ENCODE measurements at places on chromosomes 16 and 17.

DNA sequence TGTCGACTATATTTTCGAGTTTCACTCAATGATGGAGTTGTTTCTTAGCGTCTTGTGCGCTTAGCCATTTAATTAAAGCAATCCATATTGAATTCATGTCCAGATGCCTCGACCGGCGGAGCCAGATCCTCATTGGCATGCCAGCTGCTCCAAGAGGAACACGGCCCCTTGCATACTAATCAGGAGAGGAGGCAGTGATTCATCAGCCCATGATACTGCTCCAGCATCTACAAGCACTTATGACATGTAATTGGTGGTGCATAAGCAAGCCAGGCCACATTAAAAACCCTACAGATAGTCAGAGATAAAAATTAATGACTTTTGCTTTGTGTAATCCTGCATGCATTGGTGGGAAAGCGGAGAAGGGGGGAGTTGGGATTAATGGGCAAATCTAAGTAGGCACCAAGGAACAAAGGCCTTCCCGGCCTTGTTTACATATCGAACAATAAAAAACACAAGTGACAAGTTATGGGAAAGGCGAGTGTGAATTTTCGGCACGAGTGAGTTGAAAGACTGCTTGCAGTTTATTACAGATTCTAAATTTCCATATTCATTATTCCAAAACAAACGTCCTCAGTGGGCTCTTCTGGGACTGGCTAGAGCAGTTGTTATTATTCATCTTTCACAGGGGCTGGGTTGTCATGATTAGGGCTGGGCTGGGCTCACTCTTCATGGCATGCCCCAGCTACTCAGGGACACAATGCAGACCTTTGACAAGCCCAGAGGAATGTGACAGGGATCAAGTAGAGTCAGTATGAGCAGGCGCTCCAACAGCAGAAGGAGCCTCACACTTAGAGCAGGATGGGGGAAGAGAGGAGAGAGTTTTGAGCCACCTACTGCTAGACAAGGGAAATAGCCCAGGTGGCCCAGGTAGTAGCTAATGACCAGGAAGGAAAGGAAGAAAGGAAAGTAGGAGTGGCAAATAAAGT lies 281.7 kb upstream of the ZFHX3 start:
- DNase-seq = no peak

GRCh38 chr17:10758062-10758461 lies 28.2 kb upstream of the TMEM220 start:
- no peak for DNase-seq

- DNase-seq = no peak
Observed at GRCh38 chr17:82035488-82035887, 2.0 kb downstream of the DCXR start.

GRCh38 chr16:56041556-56042140 lies 149.6 kb upstream of the GNAO1 start:
- DNase-seq = peak; percentile 14

- DNase-seq = no peak
Observed at GRCh38 chr16:59463776-59464175, 729.7 kb upstream of the GOT2 start.

GRCh38 chr17:65489413-65490155 lies 71.9 kb downstream of the AXIN2 start:
- no peak for DNase-seq

DNA sequence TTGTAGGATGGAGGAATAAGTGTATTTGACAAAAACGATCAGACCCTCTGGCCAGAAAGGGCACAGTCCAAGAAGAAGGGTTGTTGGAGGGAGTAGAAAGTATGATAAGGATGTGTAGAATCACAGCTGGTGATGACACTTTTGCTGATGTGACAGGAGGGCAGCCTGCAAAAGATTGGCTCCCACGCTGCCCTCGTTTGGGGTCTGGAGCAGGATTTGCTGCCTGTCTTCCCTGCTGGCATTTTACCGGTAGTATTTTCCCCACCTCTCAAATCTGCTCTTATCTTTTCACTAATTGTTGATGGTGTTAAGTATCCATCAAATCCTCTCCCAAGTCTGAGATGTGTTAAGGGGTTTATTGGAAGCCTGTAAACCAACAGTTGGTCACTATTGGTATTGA lies 208.8 kb downstream of the CCDC182 start:
- no peak for DNase-seq

GRCh38 chr17:73271072-73271471 lies 9.4 kb upstream of the CPSF4L start:
- DNase-seq = no peak

DNA sequence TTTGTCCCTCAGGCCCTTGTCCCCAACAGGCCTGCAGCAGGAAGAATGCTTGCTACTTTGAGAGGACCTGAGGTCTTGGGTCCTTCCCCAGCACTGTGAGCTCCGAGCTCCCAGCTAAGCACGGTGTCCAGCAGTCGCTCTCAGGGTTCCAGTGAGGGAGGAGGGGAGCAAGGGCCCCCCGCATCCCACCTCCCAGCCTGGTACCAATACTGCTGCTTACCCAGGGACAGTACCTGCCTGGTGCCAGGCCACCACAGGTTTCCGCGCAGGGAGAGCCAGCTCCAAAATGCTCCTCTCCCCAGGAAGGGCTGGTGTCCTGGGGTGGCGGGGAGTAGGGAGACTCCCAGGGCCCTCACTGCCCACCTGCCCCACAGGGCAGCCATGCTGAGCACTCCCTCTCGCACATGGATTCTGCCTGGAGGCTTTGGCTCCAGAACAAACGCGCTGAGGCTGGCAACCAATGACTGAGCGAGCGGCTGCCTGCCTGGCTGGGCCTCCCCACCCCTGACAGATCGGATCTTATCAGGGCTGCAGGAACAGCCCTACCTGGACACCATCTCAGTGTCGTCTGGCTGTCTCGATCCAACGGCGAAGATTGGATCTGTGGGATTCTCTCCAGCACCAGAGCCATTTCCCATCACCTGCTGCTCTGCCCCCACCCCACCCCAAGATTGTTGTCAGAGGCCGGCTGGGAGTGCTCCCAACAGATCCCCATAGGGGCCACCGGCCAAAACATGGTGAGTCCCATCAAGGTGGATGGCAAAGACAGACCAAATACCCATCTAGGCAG lies 2.4 kb downstream of the DOK4 start:
- DNase-seq = no peak

GRCh38 chr16:68064791-68065365 lies 20.3 kb upstream of the NFATC3 start:
- DNase-seq = peak; percentile 58

GRCh38 chr16:13970708-13971422 lies 50.9 kb downstream of the ERCC4 start:
- no peak for DNase-seq

- DNase-seq = no peak
Observed at GRCh38 chr16:74577882-74578366, 29.0 kb downstream of the GLG1 start.

DNA sequence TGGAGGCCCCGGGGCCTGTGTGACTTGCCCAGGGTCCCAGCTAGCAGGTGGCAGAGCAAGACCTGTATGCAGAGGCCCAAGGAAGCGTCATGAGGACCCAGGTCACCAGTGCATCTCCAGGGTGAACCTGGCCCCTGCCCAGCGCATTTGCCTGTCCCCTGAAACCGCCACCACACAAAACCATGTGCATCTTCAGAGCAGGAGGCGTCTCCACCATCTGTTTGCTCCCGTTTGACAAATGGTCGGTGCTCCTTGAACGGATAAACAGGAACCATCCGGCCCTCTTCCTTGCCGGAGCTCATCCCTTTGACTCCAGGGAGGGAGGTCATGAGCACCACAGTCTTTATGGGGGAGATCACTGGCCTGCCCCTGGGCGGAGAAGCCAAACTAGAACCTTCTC lies 62.5 kb downstream of the JPH3 start:
- DNase-seq = no peak

DNA sequence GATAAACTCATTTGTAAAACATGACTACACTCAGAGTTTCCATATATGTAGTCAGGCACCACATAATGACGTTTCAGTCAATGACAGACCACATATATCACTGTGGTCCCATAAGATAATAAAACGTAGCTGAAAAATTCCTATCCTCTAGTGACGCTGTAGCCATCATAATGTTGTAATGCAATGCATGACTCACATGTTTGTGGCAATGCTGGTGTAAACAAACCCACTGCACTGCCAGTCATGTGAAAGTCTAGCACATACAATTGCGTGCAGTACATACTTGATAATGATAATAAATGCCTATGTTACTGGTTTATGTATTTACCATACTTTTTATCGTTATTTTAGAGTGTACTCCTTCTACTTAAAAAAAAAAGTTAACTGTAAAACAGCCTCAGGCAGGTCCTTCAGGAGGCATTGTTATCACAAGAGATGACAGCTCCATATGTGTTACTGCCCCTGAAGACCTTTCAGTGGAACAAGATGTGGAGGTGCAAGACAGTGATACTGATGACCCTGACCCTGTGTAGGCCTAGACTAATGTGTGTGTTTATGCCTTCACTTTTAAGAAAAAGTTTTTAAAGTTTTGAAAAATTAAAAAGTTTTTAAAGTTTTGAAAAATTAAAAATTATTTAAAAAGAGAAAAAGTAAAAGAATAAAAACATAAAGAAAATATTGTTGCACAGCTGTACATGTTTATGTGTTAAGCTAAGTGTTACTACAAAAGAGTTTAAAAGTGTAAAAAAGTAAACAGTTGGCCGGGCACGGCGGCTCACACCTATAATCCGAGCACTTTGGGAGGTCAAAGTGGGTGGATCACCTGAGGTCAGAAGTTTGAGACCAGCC lies 9.0 kb downstream of the STAT5B start:
- peak; percentile 40 for DNase-seq

- DNase-seq = no peak
Observed at GRCh38 chr17:63945784-63946439, 13.8 kb upstream of the CD79B start.

DNA sequence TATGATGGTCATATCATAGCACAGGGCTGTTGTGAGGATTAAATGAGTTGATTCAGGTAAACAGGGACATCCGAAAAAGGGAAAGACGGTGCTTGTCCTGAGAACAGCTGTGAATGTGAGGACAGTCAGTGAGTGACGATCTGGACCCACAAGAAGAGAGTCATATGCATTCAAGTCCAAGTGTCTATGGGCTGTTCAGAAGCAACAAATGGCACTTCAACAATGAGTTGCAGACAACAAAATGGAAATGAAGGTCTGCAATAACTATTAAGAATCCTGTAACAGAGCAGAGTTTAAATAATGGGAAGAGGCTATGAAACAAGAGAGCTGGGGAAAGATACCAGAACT lies 100.3 kb downstream of the ADCY9 start:
- DNase-seq = no peak

GRCh38 chr17:57602896-57603295 lies 142.2 kb downstream of the CCDC182 start:
- DNase-seq = no peak

- DNase-seq = no peak
Observed at GRCh38 chr17:17080781-17081180, 38.5 kb downstream of the MPRIP start.

DNA sequence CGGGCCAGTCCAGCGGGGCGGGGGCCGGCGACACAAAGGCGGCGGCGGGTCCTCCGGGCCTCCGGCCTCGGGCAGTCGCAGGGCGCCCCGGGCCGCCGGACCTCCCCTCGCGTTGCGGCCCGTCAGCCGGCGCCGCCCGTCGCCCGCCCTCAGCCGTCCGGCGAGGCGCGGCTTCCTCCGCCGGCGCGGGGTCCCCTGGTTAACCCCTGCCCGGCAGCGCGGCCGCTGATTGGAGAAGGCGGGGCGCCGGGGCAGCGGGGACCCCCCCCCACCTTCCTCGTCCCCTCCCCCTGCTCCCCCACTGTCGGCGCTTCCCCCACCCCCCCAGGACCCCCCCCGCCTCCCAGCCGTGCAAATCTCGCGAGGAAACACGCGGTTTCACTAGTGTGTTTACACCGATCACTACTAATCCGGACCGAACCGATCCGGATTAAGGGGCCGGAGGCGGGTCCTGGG lies at the start of gene TLK2:
TSS of gene TLK2 (plus strand) at position 402 of the 456 bp plus-strand sequence. CDS start 2,301 bp downstream, outside the sequence.
- peak; percentile 80 for DNase-seq

DNA sequence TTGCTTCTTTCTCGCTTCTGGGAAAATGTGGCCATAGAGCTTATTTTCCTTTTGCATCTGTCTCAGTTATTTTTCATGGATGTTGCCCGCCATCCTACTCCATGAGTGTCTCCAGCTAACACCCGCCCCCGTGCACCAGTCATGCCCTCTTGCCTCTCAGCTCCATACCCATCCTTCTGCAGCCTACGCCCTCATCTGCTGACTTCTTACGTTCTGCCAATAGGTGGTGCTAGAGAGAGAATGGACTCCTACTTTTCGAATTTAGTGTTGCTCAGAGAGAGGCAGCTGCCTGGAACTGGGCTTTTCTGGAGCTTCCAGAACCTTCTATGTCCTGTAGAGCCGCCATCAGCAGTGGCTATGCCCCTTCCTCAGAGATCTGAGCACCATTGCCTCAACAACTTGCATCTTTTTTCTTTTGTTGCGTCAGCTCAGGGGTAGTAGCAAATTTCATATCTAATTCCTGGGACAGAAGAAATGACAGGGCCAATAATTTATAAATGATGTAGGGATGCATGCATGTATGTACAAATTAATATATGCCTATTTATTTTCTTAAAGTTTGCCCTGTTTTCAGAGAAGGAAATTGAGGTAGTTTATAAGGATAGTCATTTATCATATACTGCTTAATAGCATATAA lies 119.7 kb upstream of the MYOCD start:
- no peak for DNase-seq

DNA sequence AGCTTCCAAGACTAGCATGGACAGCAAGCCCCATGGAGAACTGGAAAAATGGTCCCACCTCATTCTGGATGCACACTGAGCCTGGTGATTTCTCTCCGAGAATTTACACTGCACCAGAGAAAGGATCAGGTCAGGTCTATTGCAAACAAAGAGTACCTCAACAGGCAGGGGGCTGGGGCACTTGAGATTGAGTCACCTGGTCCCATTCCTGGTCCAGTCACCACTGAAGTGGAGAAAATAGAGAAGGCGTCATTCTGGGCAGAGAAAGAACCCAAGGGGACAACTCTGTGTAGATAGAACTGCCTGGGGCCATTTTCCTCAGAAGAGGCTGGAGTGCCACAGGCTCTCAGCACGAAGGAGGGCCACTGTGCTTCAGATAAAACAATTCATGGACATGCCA lies 38.4 kb downstream of the CENPV start:
- DNase-seq = no peak

GRCh38 chr16:74942566-74942965 lies 42.4 kb downstream of the WDR59 start:
- no peak for DNase-seq

DNA sequence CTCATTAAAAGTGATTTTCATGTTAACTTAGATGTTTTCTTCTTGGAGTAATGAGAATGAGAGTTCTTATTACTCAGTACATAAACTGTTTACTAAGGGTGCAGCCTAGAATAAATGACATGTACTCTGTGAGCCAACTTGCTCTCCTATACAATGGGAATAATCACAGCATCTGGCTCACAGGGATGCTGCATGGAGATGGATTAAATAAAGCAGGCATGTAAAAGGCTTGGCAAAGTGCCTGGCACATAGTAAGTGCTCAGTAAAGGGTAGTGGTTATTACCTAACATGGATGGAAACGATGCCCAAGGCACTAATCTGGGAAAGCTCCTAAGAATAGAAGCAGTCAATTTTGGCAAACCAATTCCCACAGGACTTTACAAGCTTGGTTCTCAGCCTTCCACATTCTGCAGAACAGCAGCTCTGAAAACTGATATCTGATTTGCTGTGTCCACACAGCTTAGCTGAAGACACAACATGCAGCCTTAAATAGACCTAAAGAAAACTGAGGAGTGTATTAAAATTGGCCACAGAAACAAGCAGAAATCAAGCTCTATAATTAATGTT lies 176.1 kb downstream of the ABCC12 start:
- no peak for DNase-seq

GRCh38 chr17:21218101-21218500 lies 4.1 kb upstream of the TMEM11 start:
- peak; percentile 38 for DNase-seq

- no peak for DNase-seq
Observed at GRCh38 chr16:2485811-2486507, 11.0 kb downstream of the TBC1D24 start.

GRCh38 chr17:29240968-29241963 lies 5.4 kb upstream of the CRYBA1 start:
- DNase-seq = no peak
